ENCODE measurements at places on chromosomes 1 and 21.

DNA sequence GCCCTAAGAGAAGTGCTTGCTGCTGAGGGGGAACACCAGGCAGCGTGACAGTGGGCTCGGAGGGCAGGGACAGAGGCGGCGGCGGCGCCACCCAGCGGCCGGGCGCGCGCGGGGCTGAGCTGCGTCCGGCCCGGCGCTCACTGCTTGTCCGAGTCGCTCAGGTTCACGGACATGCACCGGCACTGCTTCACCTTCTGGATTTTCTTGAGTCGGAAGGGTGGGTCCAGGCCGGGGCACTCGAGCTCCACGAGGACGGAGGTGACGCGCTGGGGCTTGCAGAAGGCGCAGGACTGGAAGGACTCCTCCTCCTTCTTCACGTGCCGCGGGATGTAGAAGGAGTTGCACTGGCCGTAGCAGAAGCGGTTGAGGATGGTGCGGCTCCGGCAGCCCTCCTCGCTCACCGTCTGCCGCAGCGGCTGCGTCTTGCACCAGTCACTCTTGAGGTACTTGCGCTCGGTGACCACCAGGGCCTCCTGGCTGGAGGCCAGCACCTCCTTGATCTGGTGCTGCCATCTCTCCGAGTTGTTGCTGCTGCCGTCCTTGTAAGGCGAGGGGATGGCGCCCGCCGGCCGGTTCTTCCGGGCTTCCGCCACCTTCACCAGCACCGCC is 119.0 kb downstream of the GREM2 start:
- DNase-seq = no peak

- no peak for DNase-seq
Observed at GRCh38 chr1:172069534-172069933, 228.2 kb downstream of the DNM3 start.

DNA sequence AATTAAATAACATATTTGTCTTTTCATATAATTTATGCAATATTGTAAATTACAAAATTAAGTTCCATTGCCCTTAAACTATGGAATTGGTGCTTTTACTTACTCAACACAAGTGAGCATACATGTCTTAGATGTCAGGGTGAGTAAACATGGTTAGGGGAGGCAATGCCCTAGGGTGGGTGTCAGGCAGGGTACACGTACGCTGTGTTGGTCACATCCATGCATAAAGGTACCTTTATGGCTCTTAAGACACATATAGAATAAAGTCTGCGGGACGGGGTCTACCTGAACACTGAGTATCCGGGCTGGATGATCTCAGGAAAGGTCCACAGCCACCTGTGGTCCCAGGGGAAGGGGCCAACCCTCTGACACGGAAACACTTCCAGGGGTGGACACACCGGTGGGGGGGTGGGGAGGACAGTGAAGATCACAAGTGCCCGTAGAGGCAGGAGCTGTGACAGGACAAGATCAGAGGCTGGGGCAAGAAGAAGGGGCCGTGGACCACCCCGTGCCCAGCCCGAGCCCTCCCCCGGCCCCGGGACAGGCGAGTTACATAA is 720 bp downstream of the LIN9 start:
- DNase-seq = no peak

- peak; percentile 79 for DNase-seq
Observed at GRCh38 chr1:36369061-36369861, 16.5 kb downstream of the STK40 start.

GRCh38 chr1:212477680-212478466 is 45.2 kb downstream of the NENF start:
- DNase-seq = no peak

DNA sequence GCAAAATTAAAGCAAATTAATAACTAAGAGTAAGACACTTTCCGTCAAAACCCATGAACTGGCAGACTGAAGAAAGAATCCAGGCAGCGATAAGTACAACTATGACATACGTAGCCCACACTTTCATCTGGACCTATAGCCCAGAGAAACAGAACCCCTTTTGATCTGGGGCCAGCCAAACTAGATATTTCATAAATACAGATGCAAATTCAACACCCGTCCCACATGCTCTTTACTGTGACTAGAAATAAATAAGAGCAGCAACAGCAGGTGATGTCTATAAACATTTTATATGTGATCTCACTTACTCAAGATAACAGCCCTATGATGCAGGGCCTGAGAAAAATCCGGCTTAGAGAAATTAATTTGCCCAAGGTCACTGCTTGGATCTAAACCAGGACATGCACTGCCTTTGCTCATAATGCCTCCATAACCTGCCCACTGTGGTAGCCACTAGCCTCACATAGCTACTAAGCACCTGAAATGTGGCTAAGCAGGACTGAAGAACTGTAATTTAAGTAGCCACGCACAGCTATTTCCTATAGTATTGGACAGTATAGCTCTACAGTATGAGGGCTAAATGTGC is 130.2 kb downstream of the TGFBR3 start:
- no peak for DNase-seq

DNA sequence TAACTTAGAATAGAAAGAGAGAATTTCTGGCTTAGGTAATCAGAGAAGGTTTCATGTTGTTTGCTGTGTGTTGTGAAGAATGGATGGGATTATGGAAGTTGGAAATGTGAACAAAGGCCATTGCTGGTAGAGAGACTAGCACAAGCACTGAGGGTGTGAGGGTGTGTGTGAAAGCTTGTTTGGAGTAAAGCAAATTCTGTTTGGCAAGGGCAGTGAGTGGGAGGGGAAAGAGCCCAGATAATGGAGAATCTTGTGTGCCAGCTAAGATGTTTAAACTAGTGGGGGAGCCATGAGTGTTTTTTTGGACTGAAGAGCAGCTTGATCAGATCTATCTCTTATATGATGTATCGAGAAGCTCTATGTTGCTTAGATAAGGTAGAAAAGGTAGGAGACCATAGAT is 107.1 kb downstream of the DISP1 start:
- no peak for DNase-seq

- DNase-seq = no peak
Observed at GRCh38 chr1:94772845-94773244, 47.3 kb upstream of the SLC44A3 start.

GRCh38 chr1:153494976-153495535 is 34.6 kb upstream of the S100A7 start:
- peak; percentile 67 for DNase-seq

GRCh38 chr1:35500439-35500838 is 56.8 kb downstream of the KIAA0319L start:
- DNase-seq = no peak

DNA sequence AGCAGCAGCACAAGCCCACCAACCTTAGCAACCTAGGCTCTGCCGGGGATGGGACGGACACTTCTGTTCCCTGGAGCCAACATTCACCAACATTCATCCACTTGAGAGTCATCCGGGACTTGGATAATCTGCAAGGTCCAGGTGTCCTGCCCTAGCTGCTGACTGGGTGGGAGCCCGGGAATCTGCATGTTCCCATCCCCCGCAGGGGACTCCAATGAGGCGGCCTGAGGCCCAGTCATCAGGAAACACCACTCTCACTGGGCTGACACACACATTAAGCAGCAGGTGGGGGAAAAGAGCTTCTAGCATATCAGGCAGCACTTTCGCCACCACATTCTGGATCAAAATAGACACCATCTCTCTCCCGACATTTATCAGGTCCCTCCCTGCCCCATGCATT is 38.4 kb upstream of the CCSAP start:
- DNase-seq = no peak

DNA sequence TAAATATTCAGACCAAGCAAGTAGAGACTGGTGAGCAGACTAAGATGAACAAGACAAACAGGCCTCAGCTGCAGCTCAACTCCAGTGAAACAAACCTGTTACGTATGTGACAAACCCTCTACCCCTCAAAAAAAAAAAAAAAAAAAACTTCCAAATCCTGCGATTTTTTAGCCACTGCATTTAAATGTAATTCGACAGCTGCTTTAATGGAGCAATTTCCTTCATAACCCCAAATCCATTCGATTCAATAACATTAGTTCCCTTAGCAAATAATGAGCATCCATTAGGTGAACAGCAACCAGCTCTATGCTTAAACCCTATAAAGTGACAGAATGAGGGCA is 31.1 kb downstream of the SIPA1L2 start:
- DNase-seq = no peak

GRCh38 chr1:38777464-38777957 is 82.1 kb downstream of the RRAGC start:
- no peak for DNase-seq

DNA sequence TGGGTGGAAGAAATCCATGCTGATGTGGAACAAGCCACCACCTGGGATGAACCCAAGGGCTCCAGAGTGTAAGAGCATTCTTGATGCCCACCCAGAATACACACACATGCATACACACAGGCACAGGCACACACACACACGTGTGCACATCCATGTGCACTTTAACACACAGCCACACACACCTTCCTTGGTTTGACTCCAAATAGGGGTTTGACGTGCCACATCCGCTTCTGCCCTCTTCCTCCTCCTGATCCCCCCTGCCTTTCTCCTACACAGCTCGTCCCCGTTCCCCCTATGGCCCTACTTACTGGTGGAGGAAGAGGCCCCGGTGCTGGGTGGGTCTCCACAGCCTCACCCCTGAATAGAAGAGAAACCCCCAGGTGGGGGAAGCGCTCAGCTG is 16.0 kb downstream of the SPATA21 start:
- DNase-seq = no peak

GRCh38 chr1:206893380-206893779 is 3.9 kb upstream of the IL24 start:
- no peak for DNase-seq

DNA sequence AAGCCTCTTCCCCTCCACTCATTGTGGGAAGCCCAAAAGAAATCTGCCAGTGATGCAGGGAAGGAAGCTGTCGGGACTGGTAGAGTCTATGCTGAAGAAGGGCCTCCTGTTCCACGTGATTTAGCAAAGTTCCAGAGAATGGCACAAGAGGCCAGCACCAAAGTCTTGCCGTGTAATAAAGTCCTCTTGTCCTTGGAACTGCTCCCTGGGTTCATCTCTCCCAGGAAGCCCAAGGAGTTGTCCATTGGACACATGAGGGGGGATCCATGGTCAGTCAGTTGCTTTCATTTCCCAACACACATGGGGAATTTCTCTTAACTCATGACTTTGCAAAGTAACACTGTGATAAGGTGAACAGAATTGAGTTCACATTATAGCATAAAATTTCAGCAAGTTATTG is 116.1 kb upstream of the RAB4A start:
- no peak for DNase-seq

GRCh38 chr1:150118716-150119115 is 31.0 kb upstream of the PLEKHO1 start:
- DNase-seq = no peak

DNA sequence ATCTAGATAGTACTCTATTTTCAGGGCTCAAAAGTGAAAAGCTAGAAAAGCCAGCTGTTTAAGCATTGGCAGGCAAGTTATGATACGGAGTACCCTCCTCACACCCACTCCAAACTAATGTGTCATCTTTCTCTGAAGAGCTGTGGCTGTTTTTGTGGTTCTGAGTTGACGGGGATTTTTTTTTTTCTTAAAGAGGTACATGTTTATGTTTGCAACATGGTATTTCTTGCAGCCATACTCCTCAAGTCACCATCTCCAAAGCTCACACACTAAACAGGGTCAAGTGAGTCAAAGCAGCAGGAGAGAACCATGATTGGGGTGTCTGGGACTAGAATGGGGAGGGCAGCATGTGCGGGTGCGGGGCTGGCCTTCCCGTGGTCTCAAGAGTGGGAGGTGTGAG is 347.2 kb downstream of the DISC1 start:
- no peak for DNase-seq

DNA sequence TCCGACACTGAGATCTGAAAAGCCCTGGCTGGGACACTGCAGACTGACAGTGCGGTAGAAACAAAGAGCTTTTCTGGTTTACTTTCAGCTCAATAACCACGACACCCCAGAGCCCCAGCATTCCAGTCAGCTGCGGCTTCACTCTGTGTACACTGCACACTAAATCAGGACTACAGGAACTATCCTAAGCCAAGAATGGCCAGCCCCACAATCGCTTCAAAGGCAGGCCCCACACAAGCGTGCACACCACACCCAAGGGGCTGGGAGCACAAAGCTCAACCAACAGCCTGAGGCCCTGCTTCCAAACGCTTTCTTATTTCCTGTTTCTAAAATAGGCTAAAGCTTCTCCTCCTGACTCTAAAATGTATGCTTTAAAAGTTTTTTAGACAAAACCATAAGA is 28.4 kb downstream of the URB1 start:
- DNase-seq = no peak

DNA sequence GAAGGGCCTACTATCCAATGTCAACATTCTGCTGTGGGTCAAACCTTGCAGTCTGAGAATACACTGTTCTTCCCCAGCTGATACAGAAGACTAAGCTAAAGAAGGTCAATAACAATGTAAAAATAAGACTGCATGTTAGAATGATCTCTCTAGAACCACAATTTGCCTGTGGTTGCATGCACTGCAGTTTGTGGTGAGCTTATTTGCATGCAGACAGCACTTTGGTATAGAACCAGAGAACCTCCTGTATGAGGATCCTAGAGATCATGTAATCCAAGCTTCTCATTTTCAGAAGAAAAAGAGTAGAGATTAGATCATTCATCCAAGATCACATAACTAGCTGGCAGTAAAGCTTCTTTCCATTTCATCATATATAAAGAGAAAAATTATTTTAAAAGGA is 15.8 kb downstream of the SYNJ1 start:
- no peak for DNase-seq

DNA sequence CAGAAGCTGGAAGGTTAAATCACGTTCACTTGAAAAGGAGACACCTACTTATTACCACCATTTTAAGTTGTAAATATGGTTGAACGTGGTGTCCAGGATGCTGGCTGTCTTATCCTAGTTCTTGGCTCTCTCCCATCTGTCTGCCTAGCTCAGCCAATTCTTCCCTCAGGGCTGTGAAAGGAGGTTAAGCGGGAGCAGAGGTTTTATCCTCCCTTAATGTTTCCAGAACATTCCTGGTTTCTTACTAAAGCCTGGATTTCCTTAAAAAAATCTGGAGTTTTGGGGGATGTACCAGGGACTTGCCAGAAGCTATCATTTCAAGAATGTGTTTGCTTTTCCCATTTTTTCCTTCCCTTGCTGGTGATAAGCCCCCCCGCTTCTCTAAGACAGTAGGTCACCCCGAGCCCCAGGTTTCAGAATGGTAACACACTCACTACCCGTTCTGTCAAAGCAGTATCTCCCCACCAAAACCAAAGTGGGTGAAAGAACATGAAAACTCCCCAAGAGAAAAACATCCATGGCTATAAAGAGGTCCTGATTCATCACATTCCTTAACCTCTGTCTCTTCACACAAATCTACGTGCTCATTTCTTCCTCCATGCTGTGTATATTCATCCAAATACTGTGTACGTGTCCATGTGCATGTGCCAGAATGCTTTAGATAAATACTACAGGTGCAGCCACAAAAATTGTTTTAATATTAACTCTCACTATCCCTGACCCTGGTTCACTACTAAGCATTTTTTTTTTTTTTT is 114.7 kb downstream of the MAP3K21 start:
- DNase-seq = no peak

- DNase-seq = no peak
Observed at GRCh38 chr1:221766210-221766609, 24.3 kb upstream of the DUSP10 start.

- no peak for DNase-seq
Observed at GRCh38 chr21:31888936-31889371, 16.1 kb downstream of the HUNK start.

GRCh38 chr1:157360023-157360390 is 192.3 kb downstream of the FCRL5 start:
- no peak for DNase-seq
